ENCODE measurements at places on chromosomes 1 and 21.
A peak's percentile ranks its signal among the peaks of the same experiment; 100 is the strongest.

DNA sequence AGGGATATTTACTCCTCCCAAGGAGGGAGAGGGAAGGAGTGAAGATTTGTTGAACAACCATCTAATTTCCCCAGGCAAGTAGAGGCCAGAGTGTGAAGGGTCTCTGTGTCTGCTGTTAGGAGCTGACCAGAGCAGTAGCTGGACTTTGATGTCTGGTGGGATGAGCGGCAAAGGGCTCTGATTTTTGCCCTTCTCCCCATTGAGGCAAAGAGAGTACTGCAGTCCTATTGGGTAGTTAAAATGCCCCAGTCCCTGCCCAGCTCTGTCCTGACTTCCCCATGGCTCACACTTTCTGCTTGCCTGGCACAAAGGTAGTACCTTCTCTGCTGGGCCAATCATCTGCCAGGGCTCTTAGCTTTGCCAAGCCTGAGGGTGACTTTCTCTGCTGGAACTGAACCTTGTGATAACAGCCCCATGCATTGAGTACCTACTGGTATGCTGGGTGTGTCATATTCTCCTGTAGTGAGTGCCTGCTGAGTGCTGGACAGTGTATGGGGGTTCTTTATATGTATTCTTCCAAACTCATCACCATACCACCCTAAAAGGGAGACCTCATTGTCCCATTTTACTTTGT is 64.0 kb upstream of the SELENON start:
- DNase-seq = no peak

DNA sequence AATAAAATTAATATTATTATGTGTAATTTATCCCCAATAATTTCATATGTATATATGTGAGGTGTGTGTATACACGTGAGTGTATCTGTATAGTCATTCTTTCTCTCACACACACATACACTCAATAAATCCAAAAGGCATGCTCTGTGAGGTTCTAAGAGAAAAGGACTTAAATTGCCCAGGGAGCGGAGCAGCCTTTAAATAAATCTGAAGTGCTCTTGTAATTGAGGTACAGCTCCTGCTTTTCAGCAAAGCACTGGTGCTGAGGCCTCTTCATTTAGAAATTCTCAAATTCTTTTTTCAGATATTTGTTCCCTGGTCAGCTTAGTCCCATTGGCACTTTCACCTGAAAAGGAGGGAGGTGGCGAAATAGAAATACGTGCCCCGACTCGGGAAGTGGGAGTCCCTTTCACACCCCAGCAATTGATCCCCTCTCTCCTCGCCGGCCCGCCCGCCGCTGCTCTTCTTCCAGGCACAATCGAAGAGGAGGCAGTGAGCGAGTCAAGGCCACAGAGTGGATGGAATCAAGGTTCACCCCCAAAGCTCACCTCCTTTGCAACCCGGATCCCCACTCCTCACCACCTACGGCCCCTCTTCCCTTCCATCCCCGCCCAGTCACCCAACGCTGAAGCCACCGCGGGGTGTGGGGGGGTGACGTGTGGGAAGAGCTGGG is 944 bp downstream of the PLPPR5 start:
- DNase-seq = no peak

- no peak for DNase-seq
These were observed 47.9 kb downstream of the PHACTR4 start for GRCh38 chr1:28417441-28417922.

GRCh38 chr1:958823-959730 is at the start of gene NOC2L:
Gene NOC2L (minus strand): TSS chr1:959256. CDS start chr1:959240, 16 bp downstream.
- DNase-seq = peak; percentile 95

GRCh38 chr1:117097443-117097842 is 24.1 kb downstream of the TRIM45 start:
- no peak for DNase-seq
